ENCODE measurements at places on chromosomes 6 and 20.
A peak's percentile ranks its signal among the peaks of the same experiment; 100 is the strongest.

- peak; percentile 95 for DNase-seq
Observed at GRCh38 chr6:163457637-163458561, 43.4 kb downstream of the QKI start.

DNA sequence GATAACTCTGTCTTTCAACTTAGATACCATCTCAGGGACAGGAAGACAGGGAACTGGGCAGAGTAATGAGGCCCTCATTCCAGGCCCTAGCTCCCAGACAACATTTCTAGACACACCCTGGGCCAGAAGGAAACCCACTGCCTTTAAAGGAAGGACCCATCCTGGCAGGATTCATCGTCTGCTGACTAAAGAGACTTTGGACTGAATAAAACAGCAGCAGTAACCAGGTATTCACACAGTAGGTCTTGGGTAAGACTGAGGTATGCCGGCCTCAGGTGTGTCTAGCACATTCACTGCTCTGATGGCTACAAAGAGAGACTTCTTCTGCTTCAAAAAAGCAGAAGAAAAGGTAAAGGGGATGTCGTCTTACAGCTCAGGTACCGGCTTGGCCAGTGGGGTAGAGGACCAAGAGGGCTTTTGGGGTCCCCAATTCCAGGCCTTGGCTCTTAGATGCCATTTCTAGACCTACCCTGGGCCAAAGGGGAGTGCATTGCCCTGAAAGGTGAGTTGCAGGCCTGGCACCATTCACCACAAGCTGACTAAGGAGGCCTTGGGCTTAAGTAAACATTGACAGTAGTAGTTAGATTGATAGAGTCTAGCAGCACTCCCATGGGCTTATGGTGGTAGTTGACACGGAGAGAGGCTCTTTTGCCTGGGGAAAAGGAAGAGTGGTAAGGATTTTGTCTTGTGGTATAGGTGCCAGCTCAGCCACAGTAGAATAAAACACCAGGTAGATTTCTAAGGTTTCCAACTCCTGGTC lies 13.4 kb downstream of the SNX14 start:
- no peak for DNase-seq

GRCh38 chr6:48990739-48991138 lies 472.3 kb downstream of the MMUT start:
- no peak for DNase-seq

GRCh38 chr20:48682529-48683363 lies 145.1 kb downstream of the PREX1 start:
- DNase-seq = peak; percentile 93

GRCh38 chr6:27532820-27533538 lies 60.1 kb upstream of the ZNF184 start:
- DNase-seq = peak; percentile 45

DNA sequence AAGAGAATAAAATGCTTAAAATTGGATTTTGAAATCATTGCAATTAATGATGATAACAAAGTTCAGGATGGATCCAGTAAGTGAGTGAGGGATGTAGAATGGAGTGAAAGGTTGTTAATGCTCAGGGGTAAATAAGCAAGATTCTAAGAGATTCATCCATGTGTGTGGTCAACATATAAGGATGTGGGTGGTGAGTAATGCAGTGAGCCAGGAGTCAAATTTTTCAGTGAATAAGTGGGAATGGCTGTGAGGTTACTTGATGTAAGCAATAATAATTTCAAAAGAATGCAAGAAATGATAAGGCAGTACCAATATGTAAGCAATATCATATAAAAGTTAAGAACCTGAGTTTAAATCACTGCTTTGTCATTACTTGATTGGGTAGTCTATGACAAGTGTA lies 207.5 kb upstream of the ADGRB3 start:
- DNase-seq = no peak

DNA sequence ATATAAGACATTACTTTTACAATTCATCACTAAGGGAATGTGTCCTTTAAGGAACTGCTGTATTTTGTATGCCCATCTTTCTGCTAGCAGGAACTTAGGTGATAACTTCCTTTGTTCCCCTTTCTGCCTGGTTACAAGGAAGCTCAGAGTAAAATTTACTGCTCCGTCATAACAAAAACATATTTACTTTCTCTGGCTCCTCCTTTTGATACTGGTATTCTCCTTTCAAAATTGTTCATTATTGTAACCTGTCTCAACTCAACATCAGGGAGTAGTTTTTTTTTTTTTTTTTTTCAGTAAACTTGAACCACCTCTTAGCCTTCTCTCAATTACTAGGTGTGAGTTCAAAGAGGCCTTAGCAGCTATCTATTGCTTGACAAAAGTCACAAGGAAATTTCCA lies 37.1 kb downstream of the RIPOR2 start:
- DNase-seq = no peak

- DNase-seq = no peak
Observed at GRCh38 chr6:67870321-67870720, 764.8 kb upstream of the ADGRB3 start.

GRCh38 chr20:52294106-52294628 lies 102.6 kb upstream of the ZFP64 start:
- peak; percentile 19 for DNase-seq

- DNase-seq = no peak
Observed at GRCh38 chr6:109290143-109290931, 91.9 kb downstream of the CD164 start.

- DNase-seq = no peak
Observed at GRCh38 chr6:168888102-168888501, 365.5 kb downstream of the THBS2 start.

- DNase-seq = no peak
Observed at GRCh38 chr6:73139681-73140383, 85.5 kb downstream of the KHDC1L start.

- DNase-seq = no peak
Observed at GRCh38 chr6:135289816-135290215, 108.7 kb downstream of the MYB start.

GRCh38 chr6:40410821-40411220 lies 176.3 kb downstream of the LRFN2 start:
- no peak for DNase-seq

GRCh38 chr6:2132416-2132815 lies 113.0 kb downstream of the GMDS start:
- DNase-seq = no peak

DNA sequence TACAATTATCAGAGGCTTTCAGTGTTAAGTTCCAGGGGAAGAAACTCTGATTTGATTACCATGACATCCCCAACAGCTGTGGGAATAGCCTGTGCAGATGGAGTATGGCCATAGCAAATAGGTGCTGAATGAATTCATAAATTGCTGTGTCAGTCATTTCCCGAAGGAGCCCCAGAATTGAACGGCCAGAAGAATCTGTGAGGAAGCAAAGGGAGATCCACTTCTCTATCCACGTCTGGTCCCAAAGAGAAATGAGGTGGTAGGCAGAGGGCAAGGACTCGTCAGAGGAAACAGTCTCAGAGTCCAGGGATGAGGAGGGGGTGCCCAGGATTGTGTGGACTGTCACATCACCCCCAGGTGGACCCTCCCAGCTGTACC lies 3.1 kb upstream of the TAF8 start:
- DNase-seq = no peak

GRCh38 chr20:44010162-44010704 lies 95.6 kb downstream of the TOX2 start:
- DNase-seq = no peak

- DNase-seq = no peak
Observed at GRCh38 chr6:17501982-17502704, 98.0 kb upstream of the FAM8A1 start.

- peak; percentile 85 for DNase-seq
Observed at GRCh38 chr20:4973330-4974097, 27.8 kb downstream of the SLC23A2 start.

GRCh38 chr6:109961611-109962041 lies 16.5 kb upstream of the GPR6 start:
- peak; percentile 19 for DNase-seq

- no peak for DNase-seq
Observed at GRCh38 chr6:13468839-13469238, 18.6 kb downstream of the GFOD1 start.

DNA sequence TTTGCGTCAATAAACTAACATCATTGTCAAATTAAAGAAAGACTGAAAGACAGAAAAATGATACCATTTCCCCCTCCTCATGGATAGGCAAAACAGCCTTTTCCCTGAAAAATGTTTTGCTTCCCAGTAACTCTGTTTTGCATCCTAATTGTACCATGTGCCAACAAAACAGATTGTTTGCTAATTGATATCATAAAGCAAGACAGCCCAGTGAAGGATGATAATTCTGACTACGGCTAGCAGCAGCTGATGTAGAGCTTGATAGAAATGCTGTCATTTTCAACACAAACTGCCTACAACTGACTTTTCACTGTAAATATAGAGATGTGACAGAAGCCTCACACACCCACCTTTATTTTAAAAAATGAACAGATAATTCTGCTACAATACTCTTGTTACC lies 1061.6 kb downstream of the HACE1 start:
- DNase-seq = no peak

- DNase-seq = no peak
Observed at GRCh38 chr6:37025621-37026466, 20.4 kb downstream of the FGD2 start.

- DNase-seq = no peak
Observed at GRCh38 chr20:31673943-31674463, 36.3 kb downstream of the COX4I2 start.

DNA sequence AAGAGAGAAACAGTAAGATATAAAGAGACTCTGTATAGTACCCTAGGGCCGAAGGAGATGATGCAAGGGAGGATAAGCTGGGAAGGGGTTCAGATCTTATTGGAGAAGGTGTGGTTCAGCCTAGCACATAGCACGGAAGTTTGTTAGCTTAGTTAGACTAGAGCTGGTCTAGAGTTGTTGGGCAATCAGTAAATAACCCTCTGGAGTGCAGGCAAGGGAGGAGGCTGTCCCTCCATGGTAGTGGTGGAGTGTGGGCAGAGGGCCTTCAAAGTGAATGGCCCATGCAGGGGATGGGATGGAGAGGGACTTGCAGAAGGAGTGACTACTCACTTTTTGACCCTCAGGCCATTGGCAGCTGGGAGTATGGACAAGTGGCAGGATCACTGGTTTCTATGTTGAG lies 20.0 kb downstream of the TULP4 start:
- no peak for DNase-seq

DNA sequence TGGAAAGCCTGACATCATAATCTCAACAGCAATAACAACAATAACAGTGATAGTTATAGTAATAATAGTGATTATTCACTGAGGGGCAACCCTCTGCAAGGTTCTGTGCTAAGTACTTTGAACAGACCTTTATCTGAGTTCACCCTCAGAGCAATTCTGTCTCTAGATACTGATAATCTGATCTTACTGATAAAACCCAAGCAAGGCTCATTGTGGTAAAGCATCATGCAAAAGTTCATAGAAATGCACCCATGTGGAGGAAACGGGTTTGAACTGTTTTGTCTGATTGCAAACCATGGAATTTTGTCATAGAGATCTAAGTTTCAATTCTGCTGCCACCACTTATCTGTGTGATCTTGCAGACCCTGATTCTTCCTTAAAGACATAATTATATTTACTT lies 1.3 kb upstream of the KIAA0408 start:
- no peak for DNase-seq
